ENCODE measurements at places on chromosomes 11 and 22.
A peak's percentile ranks its signal among the peaks of the same experiment; 100 is the strongest.

- no peak for DNase-seq
Observed at GRCh38 chr11:133153031-133153430, 379.3 kb downstream of the OPCML start.

GRCh38 chr22:42399315-42400271 is 32.6 kb downstream of the NFAM1 start:
- no peak for DNase-seq

DNA sequence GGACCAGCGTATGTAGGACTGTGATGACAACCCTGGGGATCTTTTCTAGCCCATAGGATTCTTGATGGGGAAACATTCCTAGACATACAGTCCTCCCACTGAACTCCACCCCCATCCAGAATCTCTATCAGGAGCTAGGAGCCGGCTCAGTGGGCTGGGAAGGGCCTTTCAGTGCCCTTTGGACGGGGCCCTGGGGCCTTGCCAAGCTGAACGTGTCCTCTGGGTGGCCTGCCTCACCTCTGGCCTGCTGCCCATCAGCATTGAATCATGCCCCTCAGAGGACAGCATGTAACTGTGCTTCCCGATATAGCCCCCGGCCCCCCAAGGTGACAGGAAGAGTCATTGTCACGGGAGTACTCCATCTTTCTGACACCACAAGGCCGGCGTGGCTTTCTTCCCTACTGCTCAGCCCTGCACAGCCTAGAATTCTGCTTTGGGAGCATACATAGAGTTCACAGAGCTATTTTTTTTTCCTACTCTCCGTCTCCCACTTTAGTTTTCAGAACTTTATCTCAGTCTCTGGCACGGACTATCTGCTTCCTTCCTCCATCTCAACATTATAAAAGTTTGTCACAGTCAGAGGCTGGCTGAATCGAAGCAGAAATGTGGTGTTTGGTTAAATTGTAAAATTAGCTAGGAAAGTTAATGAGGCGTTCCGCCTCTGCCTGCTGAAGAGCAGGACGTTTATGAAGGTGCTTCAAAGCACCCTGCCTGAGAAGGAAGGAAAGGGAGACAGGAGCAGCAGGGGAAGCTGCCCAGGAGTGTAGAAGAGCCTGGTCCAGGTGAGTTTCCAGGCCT is 111.9 kb downstream of the ZBTB16 start:
- DNase-seq = peak; percentile 85

- no peak for DNase-seq
Observed at GRCh38 chr22:45462034-45462655, 40.5 kb upstream of the FBLN1 start.

DNA sequence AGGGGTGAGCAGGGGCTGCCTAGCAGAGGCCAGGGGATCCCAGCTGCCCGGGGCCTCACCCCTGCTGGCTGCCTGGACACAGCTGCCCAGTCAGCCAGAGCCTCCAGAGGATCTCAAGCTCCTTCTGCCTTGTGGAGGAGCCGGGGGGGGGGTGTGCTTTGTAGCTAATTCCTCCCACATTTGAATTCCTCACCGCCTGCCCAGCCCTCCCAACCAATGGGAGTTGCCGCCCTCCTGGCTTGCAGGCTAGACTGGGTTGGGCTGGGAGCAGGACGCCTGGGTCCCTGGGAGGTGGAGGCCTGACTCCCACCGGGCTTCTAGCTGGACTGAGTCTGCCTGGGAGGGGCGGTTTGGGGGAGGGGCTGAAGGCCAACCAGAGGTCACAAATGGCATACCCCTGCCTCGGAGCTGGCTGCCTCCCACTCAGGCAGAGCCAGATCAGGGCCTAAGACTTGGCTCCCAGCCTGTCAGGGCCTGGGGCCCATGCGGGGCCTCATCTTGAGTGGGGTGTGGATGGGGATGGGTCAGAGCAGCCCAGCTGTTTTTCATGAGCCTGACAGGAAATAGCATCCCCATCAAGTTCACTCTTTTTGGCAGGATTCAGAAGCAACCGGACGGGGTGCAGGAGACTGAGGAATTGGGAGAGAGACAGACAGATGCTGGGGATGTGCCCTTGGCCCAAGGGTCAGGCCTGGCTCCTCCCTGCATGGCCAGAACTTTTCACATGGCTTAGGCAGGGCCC is 29.2 kb upstream of the PDE2A start:
- peak; percentile 74 for DNase-seq

GRCh38 chr11:134062265-134063123 is 6.4 kb upstream of the JAM3 start:
- no peak for DNase-seq

- DNase-seq = no peak
Observed at GRCh38 chr11:19713196-19714021, 772 bp downstream of the NAV2 start.

- DNase-seq = no peak
Observed at GRCh38 chr11:19719960-19720359, 7.3 kb downstream of the NAV2 start.

DNA sequence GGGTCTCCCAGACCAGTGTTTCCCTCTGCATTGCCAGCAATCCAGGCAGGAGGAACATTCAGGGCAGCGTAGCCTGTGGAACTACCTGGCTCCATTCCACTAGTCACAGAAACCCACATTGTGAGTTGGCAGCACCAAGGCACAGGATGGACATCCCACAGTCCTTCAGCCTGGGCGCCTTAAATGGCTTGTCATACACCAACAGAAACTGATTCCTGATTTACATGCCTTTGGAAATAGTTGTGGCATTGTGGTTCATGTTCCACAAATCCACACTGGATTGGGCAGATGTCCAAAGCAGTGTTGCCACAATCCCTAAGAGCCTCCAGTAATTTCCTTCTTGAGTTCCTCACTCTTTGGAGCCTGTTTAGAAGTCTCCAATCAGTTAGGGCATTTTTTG is 225.6 kb downstream of the BLID start:
- no peak for DNase-seq

- no peak for DNase-seq
Observed at GRCh38 chr11:115224551-115224950, 279.7 kb downstream of the CADM1 start.

GRCh38 chr11:75527938-75528735 is 2.4 kb upstream of the GDPD5 start:
- DNase-seq = no peak

DNA sequence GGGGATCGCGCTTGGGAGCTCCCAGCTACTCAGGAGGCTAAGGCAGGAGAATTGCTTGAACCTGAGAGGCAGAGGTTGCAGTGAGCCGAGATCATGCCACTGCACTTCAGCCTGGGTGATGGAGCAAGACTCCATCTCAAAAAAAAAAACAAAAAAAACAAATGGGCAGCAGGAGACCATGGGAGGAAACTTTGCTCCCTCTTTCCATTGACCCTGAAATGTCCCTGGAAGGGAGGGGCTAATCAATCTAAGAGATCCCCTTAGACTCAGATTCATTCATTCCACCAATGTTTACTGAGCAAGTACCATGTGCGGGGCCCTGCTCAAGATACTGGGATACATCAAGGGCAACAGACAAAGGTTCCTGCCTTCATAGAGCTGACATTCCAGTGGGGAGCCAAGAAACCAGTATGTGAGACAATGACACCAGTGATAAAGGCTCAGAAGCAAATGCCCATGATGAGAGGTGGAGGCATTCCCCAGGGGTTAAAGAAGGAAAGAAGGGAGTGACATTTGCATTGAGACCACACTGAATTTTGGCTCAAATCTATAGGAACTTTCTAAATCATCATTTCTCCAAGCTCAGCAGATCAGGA is 37.7 kb upstream of the TFIP11 start:
- no peak for DNase-seq

- DNase-seq = no peak
Observed at GRCh38 chr11:105719073-105719822, 109.4 kb downstream of the GRIA4 start.

- peak; percentile 96 for DNase-seq
Observed at GRCh38 chr11:74388678-74389327, 9.4 kb downstream of the PGM2L1 start.

DNA sequence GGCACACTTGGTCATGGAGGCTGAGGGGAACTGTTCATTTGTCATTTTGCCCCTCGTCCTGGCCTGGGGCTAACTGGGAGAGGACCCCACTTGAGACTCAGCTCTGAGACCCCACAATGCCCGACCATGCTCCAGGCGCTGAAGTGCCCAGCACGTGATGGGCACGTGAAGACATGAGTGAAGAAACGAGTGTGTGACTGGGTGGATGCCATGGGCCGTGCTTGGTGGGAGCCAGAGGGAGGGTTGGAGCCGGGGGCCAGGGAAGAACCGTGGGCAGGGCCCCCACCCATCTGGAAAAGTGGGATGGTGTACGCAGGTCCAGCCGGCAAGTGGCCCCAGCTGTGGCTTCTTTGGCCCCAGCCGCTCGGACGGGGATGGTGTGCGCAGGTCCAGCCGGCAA is 61.1 kb downstream of the WNT7B start:
- no peak for DNase-seq

DNA sequence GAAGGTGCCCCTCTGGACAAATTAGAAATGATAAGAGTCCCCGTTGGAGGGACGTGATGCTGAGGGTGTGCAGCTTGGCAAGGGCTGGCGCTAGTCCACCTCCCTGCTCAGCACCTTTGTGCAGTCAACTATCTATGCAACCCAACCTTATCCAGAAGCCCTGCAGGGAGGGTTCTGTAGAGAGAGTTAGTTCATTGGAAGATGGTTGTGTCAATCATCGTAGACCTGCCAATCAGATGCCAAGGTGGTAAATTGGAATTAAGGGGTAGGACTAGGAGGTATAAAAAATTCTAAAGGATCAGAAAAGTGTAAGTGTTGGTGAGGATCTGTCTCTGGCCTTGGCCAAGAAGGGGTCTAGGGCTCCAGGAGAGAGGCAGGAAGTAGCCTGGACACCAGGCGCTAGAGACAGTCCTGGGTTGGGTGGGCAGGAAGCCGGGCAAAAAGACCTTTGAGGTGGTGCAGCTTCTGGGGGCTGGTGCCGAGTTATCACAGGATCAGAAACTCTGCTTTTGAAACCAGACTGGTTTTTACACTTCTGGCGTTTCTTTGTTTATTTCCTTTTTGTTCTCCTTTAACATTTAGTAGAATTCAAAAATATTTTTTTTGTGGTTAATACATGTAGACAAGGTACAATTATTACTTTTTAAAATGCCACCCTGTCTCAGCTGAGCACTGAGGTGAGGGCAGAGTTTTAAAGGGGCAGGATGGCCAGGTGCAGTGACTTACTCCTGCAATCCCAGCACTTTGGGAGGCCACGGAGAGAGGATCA is 1.6 kb downstream of the C1QTNF6 start:
- no peak for DNase-seq

DNA sequence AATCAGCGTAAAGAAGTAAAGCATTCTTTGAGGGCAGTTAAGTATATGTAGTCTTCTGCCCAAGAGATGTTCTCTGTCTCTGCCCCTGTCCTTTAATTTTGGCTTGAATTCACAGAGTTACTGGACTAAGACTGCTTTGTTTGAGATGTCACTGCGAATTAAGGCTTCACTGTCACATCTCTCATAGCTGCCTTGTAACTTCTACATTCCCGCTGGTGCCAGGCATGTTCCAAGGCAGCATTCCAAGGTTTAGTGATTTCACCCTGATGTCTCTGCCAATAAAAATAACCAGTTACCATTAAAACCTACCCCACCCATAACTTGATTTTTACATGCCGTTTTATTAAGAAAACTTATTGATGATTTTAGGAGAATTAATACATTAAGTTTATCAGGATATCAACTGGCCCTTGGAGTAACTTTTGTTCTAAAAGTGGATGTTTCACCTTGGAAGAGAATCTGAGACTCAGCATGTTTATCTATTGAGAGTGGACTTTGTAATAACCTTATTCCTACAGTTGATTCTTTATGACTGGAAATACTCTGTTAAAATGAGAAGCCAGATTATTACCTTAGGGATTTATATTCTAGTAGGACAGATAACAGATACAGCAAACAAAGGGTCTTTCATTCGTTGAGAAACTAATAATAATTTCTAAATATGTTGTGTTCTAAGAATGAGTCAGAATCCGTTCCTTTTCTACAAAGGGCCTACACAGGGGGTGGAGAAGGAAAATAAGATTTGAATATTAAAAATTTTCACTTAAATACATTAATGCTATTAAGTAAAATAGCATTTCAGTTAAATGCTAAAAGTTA is 110.2 kb downstream of the UVRAG start:
- DNase-seq = no peak

DNA sequence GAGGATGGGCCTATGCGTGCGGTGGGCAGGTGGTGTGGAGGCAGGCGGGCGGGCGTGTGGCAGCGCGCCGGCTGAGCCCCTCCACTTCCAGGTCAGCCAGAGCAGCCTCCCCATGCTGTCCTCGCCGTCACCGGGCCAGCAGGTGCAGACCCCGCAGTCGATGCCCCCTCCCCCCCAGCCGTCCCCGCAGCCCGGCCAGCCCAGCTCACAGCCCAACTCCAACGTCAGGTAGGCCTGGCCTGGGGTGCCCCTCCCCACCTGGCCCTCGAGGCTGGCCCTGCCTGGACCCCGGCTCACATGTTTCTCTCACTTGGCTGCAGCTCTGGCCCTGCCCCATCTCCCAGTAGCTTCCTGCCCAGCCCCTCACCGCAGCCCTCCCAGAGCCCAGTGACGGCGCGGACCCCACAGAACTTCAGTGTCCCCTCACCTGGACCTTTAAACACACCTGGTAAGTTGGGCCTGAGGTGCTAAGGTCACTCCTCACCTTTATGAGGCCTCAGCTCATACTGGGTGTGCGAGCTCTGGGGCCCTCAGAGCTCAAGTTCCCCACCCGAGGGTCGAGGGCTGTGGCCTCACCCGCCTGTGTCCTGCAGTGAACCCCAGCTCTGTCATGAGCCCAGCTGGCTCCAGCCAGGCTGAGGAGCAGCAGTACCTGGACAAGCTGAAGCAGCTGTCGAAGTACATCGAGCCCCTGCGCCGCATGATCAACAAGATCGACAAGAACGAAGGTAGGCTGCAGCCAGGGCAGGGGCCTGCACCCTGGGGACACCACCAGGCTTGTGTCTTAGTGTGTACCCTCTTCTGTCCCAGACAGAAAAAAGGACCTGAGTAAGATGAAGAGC is 75.3 kb downstream of the MED15 start:
- DNase-seq = no peak

GRCh38 chr11:64799623-64800302 is 3.3 kb downstream of the MAP4K2 start:
- no peak for DNase-seq

DNA sequence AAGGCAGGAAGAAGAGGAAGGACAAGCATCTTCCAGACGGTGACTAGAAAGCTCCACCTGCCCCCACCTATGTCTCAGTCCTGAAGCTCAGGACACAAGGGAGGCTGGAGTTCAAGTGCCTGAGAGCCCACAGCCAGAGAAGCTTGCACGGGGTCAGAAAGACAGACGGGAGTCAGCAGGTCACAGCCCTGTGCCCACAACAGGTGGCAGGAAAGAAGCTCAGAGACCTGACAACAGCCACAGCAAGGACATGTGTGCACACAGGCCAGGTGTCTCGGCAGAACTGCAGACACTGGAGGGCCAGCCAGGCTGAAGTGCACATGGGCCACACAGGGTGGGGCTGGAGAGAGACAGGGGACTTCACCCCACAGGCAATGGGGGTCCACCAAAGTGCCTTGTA is 37.2 kb upstream of the MOB2 start:
- no peak for DNase-seq

- no peak for DNase-seq
Observed at GRCh38 chr11:116771935-116772334, 852 bp downstream of the BUD13 start.

All from tibial nerve (tissue), 4 donors.